T-helper 1 cell (primary cell): ENCODE measurements at places on chromosomes 4 and X.

DNA sequence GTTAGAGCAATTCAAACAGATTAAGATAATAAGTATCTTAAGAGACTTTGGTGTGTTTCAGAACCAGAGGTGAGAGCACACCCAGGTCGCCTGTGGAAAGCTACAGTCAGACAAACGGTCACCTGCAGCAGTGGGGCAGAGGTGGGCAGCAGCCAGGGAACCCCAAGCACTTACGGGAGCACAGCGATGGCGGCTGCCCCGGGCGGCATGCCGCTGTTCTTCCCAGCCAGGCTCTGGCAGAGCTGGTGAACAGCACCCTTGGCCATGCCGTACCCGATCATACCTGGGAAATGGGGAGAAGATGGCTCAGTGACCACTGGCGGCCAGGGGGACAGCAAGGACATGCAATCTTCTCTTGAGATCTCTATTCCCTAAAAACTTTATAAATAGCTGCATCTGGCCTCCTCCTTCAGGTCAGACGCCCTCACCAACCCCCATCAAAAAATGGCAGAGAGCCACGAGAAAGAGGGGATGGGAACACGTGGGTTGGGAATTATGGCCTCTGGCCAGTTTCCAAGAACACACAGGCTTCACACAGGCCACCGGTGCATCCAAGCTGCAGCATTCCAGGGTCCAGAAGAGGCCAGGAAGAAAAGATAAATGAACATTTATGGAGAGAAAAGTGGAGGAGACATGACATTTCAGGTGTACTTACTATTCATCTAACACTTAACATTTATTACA is 19.7 kb downstream of the QDPR start:
- no peak for DNase-seq

DNA sequence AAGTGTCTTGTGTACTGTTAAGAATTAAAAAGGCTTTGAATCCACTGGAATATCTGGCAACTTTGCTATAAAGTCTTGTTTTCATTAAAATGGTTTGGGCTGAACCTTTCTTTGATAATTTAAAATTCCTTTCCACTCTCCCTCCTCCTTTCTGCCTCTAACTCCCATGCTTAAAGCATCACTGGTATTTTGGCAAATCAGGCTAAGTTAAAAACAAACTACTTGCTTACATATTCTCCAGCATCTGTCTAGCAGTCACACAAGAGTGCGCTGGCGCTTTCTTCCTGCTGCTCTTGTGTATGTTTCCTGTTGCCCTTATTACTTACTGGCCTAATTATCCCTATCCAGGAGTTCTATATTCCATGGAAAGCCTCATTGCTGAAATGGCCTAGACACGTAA is 136.6 kb downstream of the VEGFC start:
- DNase-seq = no peak

- DNase-seq = peak; percentile 12
Observed at GRCh38 chr4:42397635-42398170, 415 bp downstream of the SHISA3 start.

DNA sequence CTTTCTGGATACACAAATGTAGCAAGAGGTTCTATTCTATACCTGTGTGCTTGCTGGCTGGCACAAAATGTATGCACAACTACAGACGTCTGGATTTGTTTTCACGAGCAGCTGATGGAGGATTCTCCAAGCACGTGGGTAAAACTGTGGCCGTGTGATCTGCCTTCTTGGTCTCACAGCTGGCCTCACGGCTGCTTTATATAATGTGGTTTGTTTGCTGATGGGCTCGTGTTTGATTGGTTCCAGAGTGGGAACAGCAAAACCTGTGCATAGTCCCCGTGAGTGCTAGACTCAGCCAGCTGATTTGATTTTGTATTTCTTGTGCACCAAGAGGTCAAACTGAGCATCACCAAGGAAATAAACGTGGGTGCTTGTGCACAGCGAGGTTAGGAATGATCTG is 262.6 kb upstream of the RPS6KA3 start:
- DNase-seq = no peak

GRCh38 chr4:83232082-83232481 is 52.5 kb downstream of the COQ2 start:
- no peak for DNase-seq

- no peak for DNase-seq
Observed at GRCh38 chrX:16587836-16588235, 62.1 kb upstream of the S100G start.

DNA sequence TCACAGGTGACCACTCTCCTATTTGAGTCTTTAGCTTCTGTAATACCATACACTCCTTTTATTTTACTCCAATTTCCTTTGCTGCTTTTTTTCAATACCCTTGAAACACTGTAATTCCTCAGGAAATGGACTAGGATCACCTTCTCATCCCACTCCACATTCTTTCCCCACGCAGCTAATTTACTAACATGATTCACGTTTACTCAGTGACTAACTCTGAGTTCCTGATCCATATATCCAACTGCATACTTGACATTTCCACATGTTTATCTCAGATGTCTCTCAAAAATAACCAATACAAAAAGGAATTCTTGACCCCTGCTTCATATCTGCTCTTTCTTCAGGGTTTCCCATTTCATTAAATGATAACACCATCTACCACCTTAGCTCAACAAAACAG is 19.9 kb downstream of the RPS6KA6 start:
- DNase-seq = no peak

GRCh38 chr4:124694306-124694705 is 18.2 kb downstream of the ANKRD50 start:
- no peak for DNase-seq

DNA sequence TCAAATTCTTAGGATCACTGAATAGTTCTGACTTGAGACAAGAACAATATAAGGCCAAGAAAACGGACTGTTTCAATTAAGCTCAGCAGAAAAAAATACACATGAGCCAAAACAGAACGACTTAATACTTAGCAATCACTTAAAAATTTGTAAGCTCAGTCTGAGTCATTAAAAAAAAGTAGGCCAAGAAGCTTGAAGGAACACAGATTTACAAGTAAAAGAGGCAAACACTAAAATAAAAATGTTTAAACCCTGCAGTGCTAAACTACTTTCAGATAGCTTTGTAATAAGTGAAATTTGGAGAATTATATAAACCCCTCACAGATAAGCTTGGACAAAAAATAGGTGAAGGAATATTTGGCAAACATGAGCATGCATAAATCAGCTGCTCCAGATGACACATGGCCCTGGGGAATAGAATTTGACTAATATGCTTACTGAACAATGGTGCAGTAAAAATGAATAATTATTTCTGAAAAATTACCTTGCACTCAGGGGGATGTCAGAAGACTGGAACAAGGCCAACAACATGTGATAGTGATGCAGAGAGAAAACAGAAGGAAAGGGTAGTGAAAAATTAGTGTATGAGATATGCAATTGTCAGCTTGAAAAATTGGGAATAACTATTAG is 49.6 kb downstream of the LNX1 start:
- DNase-seq = no peak

DNA sequence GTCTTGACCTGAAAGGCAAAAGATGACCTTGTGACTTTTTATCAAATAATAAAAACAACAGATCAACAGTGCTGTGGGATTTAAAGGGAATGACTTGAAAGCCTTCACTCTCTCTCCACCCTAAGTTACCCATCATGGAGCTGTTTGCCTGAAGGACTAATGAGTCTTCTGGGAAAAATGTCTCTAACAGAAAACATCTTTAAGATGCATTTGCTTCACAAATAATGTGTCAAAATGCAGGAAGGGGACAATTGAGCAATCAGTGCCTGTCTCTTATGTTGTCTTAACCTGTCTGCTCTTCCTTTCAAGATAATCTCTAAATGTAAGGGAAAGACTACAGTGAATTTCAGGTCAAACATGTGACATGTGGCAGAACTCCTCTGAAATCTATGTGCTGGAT is 766.6 kb downstream of the PDHA2 start:
- DNase-seq = no peak

DNA sequence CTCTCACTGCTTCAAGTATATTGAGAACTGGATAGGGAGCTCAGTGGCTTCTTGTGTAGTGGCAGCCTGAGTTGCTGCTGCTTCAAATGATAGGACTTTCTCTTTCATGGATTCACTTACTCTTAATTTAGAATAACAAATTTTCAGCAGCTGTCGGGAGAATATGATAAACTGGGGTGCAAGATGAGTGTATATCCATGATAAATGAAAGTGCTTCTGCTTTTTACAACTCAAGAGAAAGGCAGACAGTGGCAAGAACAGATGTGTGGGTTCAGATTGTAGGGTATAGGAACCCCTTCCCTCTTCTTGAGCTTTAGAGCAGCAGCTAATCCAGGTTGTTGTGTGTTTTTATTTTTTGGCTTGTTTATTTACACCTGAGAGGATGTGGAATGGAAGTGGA is 1.0 kb downstream of the SH3BGRL start:
- DNase-seq = no peak
